ENCODE measurements at places on chromosomes 3 and 15.

- DNase-seq = no peak
Measured at GRCh38 chr3:177141899-177142646, 55.2 kb downstream of the TBL1XR1 start.

GRCh38 chr3:81433675-81434074, 327.8 kb downstream of the GBE1 start:
- DNase-seq = no peak

- no peak for DNase-seq
Measured at GRCh38 chr3:143217283-143217682, 97.7 kb downstream of the CHST2 start.

DNA sequence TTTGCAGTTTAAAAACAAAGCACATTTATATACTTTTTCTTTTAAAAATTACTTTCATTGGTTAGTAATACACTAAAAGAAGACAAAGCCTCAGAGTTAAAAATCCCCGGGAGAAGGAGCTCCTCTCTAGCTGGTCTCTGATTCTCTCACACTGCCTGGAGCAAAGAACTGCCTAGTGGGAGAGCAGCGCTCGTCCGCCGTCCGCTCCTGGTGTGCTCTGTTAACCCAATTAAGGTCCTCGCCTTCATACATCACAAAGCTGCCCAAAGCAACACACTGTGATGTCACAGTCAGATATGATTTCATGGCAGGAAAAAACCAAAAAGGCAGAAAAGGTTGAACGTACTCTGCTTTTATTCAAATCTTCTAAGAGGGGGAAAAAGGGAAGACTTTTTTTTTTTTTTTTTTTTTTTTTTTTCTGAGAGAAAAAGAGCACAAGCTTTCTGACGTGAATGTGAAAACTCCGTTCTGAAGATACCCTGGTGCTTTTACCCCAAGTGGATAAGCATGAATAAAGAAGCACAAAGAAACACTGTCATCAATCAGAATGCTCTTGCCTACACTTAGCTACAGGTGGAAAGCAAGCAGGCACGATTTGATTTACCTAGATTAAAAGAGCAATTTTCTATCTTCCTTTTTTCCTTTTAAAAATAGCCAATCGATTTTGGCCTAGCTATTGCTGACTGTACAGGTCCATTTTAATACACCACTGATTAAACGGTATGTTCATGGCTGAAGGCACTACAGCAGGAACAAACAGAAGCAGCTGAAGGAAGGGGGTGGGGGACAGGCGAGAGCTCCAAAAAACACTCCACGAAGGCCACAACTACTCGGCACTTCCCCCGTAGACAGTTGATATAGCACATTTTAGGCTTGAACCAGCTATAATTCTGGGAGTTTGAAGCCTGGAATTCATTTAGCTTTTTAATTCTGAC, 115.2 kb downstream of the TIGIT start:
- DNase-seq = no peak

GRCh38 chr3:124374583-124374982, 355.7 kb upstream of the UMPS start:
- DNase-seq = no peak

DNA sequence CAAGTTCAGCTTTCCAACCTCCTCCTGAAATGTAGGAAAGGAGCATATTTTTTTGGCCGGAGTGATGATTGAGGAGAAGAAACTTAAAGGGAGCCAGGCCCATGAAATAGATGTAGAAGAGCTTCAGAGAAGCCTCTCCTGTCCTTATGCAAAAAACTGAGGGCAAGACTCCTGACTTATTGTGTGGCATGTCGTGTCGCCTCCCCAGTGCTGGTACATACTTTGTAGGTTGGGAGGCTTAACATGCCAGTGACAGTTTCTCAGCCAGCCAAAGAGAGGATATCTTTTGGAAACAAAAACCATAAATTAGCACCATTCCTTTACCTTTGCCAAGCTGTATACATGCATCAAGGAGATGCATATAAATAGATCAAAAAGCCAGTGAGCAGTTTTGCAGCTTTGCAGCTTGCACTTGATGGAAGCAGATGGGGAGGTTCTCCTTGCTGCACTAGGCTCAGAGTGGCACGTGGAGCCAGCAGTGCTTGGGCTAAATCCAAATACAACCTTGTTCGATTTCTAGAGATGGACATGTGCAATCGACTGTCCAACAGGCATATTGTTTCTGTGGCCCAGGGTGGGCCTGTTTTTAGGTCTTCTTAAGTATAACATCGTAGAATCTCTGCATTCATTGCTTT, 10.2 kb downstream of the SLCO3A1 start:
- no peak for DNase-seq

- DNase-seq = no peak
Measured at GRCh38 chr3:55313666-55314065, 173.4 kb downstream of the WNT5A start.

DNA sequence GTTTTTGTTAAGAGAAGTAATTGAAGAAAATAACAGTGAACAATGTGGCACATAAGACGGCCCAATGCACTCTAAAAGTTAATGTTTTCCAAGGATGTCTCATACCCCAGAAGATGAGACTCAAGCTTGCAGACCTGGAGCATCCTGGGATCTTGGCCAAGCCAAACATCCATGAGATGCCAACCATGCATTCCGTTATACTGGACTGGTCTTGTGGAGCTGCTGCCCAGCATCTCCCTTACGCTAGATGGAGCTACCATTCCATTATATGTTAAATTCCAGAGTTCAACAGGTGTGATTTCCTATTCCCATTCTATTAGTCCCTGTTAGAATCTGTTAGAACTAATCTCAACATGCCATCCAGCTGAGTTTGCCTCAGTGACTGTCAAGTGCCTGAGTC, 181.8 kb downstream of the PDCD6IP start:
- DNase-seq = no peak

GRCh38 chr3:30605005-30605404, 1.4 kb upstream of the TGFBR2 start:
- DNase-seq = no peak

- DNase-seq = no peak
Measured at GRCh38 chr3:72116226-72116625, 331.3 kb upstream of the PROK2 start.

- DNase-seq = no peak
Measured at GRCh38 chr3:67521053-67521646, 133.3 kb downstream of the SUCLG2 start.

DNA sequence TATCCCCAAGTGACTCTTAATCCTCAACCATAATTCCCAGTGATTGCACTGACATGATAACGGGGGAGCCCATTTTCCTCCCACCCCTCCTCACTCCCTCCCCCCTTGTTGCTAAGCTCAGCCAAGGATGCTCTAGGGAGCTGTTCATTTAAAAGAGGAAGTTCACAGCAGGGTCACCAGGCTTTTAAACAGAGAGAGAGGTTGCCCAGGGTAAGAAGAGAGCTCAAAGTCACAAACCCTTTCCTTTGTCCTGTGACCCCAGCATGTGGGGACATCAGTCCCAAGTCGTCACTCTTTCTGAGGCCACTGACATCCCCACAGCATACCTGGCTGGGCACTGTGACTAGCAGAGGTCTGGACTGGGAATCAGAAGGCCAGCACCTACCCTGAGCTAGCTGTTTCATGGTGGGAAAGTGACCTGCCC, 144.1 kb downstream of the RORA start:
- no peak for DNase-seq

- DNase-seq = no peak
Measured at GRCh38 chr3:184348057-184348382, 10.6 kb downstream of the FAM131A start.

DNA sequence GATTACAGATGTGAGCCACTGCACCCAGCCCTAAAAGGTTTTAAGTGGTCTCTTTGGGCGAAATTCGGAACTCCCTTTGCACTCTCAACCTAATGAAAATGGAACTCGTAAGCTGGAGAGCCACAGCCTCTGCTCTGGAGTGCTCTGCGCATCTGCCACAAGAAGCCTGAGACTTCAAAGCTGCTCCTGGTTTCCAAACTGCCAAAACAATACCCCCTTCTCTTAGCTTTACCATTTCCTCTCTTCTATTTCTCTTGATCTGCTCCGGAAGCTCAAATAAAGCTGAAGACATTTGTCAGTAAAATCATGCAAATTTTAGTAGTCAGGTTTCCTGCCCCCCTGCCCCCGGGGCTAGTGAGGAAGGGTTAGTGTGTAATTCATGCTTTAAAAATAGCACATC, 312.7 kb downstream of the MFSD1 start:
- no peak for DNase-seq

DNA sequence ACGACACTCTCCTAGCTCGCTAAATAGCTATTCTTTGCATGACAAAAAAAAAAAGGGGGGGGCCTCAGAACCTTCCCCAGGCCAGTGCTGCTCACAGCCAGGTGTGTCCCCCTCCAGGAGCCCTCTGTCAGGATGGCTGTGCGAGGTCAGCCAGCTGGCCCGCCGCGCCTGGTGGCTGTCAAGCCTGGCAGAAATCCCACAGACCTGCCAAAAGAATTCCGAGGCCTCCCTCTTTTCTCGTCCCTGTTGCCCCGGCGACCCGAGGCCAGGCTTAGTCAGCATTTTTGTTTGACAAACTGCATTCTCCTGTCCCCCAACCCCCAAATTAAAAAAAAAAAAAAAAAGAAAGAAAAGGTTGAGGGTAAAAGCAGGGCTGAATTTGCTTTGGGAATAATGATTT, 61.9 kb downstream of the TM4SF4 start:
- DNase-seq = no peak

DNA sequence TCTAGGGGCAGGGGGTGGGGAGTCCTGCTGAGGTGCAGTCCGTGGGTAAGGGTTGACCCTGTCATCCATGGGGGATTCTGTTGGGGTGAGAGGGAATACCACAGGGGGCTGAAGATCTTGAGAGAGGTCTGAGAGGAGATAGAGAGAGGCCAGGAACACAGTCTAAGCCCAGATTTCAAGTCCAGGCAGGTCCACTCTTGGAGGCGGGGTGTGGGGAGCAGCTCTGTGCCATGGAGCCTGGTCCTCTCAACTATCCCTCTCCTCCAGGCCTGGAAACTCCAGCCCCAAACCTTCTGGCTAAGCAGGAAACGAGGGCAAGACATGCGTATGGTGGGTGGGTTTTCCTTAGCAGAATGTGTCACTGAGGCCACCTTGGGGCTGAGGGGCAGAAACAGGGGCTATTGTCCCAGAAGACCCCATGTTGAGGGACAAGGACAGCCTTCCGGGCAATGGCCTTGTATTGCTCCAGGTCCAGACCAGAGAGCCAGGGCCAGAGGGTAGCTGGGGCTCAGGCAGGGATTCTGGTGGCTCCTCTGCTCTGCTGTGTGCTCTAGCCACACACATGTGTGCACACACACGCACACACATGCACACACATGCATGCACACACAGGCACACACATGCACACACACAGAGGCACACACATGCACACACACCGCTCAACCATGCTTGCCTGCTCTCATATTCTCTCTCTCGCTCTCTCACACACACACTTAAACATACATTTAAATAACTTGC, 48.6 kb upstream of the MAGEF1 start:
- no peak for DNase-seq

GRCh38 chr3:134885877-134886621, 91.0 kb downstream of the EPHB1 start:
- no peak for DNase-seq

DNA sequence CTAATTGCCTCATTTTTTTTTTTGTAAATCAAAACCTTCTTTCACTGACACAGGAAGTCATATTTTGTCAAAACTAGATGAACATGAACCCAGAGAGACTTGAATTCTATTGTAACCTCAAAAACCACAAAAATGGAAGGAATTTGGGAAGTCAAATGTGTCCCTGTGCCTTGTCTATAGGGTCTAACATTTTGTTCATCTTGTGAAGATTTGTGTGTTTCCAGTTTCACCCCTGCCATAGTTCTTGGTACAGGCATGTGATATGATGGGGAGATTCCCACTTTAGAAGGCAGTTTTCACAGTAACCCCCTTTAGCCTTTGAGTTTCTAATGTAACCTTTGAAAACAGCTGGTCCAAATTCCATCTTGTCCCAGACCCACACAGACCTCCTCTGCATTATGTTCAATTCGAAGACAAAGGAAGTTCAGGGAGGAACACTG, 318.5 kb upstream of the ADAMTS9 start:
- no peak for DNase-seq

- DNase-seq = no peak
Measured at GRCh38 chr3:14283813-14284438, 105.3 kb downstream of the LSM3 start.

GRCh38 chr15:92908713-92909057, 8.6 kb downstream of the CHD2 start:
- DNase-seq = no peak

DNA sequence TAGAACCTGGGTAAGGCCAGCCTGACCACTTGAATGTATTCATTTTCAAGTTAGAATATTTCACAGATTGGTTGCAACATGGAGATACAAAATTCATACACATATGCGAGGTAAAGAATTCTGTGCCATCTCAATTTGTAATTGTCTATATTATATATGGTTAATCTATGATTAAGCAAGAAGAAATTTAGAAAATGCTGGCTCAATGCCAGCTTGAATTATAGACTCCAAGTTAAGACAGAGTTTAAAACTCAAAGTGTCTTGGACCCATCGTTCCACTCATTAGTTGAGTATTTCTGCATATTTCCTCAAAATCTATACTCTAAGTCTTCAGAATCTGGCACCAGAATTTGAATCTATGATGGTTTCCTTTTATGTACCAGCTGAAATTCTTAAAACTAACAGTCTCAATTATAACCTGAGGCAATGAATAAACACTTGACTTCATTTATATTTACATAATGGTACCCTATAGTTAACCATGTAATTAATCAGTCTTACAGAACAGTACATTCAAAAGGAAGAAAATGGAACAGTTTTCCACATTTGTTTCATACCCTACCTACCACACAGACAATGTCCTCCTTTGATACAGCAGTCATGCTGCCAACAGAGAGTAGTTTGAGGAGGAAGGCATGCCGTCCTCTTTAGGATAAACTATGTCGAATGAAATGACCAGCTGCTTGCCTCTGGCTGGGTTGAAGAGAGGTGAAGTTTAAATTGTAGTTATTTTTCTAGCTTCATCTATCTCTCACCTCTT, 95.7 kb downstream of the CD47 start:
- DNase-seq = no peak

DNA sequence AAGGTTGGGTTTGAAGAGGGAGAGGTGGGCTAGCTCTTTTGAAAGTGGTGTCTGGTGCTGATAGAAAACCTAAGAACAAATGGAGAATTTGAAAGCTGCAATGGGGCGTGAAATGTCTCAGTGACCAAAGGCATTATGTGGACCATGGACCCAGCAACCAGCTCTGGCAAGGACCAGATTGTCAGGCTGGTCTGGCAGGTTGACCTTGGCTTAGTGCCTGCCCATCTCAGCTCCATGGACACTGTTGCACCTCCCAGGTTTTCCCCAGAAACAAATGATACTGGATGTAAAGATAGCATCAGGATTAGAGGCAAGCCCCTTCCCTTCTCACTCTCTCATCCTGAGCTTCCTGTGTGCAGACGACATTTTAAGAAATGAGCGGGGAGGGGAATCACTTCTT, 302.9 kb upstream of the LRRFIP2 start:
- no peak for DNase-seq

DNA sequence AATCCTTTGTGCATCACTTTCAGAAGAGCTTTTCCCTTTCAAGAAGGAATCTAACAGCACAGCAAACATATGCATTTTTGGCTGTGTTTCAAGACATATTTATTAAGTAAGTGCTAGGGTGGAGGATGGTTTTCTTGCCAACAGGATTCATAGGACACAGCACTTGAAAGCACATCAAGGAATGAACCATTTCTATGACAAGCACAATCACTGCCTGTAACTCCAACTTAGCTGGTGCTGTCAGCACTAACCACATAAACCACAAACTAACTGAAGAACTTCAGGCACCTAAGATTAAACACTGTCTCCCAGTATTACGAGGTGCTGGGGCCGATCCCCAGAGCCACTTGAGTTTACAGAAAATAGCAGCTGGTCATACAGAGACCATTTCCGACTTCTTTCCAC, 35.4 kb upstream of the SPRED1 start:
- no peak for DNase-seq
